Activated gamma-delta T cell treated with Interleukin-2 at 50 U/mL for 16 hours (primary cell): ENCODE measurements at places on chromosomes 2 and 18.

DNA sequence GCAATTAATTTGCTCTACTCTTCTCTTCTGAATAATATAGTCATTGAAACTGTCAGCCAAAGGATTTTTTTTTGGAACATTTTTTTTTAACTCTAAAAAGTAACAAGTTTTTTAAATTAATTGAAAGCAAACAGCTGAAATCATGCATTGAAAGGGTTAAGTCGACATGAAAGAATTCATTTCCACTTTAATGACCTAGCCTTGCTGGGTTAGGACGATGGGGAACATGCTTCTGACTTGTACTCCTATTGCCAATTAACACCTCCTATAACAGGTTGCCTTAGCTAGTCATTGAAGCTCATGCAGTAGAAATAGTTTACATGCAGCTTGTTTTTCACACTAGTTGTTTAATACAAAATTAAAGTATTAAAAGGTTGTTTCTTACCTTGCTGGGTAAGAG lies 47.8 kb downstream of the PSMD14 start:
- DNase-seq, result no peak

- DNase-seq, result no peak
These were observed 130.8 kb downstream of the FOXI3 start for GRCh38 chr2:88321449-88322248.

DNA sequence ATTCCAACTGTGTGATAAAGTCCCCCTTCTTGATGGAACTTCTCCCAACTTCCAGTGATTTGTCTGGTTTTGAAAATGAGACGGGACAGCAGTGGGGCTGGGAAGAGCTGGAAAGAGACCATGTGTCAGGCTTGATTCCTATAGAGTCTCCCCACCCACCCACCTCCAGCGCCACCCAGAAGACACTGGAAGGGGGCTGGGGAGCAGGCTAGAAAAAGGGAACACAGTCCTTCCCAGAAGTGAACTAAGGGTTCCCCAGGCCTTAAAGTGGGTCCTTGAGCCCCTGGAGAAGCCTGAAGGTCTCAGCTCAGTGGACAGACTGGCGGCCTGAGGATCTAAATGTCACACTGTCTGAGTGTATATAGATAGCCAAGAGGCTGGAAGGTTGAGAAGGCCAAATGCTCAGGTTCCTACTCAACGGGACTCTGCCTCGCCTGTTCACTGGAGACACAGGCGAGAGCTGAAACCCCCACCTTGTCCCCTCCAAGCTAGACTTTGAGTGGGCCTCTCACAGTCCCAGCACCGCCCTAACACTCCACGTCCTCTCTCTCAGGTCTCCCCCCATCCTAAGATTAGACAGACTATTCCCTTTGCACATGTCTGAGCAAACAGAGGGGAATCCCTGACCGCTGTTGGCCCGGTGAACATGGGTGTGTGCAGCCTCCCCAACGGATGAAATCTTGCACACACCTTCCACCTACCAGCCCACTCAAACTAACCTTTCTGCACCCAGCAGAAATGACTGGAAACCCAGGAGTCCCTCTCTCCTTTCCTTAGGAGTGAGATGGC lies 1.6 kb downstream of the PKDCC start:
- no peak for DNase-seq

DNA sequence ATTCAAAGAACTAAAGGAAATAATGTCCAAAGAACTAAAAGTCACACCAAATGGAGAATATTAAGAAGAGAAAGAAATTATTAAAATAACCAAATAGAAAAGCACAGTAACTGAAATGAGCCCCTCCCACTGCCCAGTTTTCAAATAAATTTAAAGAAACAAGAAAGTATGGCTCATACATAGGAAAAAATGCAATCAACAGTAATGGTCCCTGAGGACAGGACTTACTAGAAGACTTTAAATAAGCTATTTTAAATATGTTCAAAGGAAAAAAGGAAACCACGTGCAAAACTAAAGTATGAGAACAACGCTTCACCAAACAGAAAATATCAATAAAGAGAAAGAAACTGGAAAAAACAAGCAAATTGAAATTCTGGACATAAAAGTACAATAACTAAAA lies 58.9 kb downstream of the TMEM131 start:
- no peak for DNase-seq

- no peak for DNase-seq
These were observed 103.2 kb downstream of the CTIF start for GRCh38 chr18:48641981-48642380.

GRCh38 chr2:218079943-218080913 lies 11.2 kb downstream of the RUFY4 start:
- no peak for DNase-seq

GRCh38 chr18:79606621-79607331 lies 72.8 kb upstream of the CTDP1 start:
- DNase-seq, result no peak

- DNase-seq, result no peak
These were observed at the start of gene GREB1L for GRCh38 chr18:21242141-21242779. Gene GREB1L, plus strand, starts transcription at chr18:21242232. Its CDS starts 141,287 bp downstream, at chr18:21383519.

- no peak for DNase-seq
These were observed 417.1 kb downstream of the SOCS6 start for GRCh38 chr18:70705831-70706416.

DNA sequence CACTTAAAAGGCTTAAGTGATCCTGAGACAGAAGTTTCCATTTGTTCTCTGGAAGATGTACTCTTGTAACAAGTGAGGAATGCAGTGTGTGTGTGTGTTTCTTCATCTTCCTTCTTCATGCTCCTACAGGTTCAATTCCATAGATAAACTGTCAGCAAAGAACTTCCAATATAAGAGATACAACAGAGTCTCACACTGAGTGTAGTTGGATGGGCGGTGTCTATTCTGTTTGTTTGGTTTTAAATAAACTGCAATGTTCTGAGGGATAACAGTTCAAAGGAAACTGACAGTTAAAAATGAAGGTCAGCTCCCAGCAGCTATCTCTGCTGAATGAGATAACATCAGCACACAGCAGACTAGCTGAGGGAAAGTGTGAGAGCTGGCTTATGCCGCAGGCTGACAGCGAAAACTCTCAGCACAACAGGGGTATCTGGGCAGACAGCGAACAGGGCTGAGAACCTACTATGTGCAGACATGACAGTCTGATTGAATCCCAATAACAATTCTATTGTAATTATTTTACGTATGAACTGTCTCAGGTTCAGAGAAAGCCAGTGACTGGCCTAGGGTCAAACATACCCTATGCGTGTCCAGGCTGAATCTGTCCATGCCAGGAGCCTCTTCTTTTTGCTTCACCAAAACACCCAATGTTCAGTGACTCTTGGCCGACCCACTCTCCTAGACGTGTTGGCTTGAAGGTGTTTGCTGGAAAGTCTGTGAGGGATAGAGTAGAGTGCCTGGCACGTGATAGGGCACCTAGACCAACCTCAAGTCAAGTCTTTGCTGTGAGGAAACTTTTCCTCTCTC lies 201.9 kb upstream of the TRIB2 start:
- peak; percentile 31 for DNase-seq

GRCh38 chr2:12479065-12479601 lies 237.6 kb upstream of the TRIB2 start:
- DNase-seq, result no peak
